NCI-H510A (cell line): ENCODE measurements at places on chromosomes 1 and 21.

- no peak for DNase-seq
Measured at GRCh38 chr1:34785875-34786470, 5.0 kb downstream of the GJB3 start.

GRCh38 chr1:199936441-199936840 lies 91.1 kb upstream of the NR5A2 start:
- no peak for DNase-seq

- DNase-seq, result no peak
Measured at GRCh38 chr1:43253876-43254275, 15.9 kb upstream of the TMEM125 start.

DNA sequence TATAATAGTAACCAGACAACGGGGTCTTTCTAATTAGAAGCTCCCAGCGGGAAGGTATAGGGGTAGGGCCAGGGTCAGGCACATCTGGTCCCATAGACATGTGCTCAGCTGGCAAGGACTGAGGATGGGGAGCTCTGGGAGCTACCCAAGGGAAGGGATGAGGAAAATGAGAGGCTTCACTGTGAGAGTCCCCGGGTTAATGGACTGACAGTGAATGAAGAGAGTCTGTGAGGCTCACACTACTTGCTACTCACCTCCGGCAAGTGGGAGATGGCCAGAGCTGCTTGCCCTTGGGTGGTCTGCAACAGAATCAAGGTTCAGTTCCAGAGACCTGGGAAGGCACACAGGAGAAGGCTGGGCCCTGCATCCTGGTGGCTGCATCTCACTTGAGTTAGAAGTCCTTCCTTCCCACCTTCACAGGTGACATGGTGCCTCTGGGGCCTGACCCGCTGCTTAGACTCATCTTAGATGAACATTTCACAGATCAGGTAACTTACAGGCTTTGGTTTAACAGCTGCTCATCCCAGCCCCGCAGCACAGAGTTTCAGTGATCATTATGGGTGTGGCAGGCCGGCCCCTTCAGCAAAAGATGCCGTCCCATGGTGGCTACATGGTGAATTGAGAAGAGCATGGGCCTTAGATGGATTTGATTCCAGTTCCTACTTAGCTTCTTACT lies 31.7 kb downstream of the EIF2D start:
- no peak for DNase-seq

- no peak for DNase-seq
Measured at GRCh38 chr1:240991230-240991629, 365.8 kb downstream of the RGS7 start.

- no peak for DNase-seq
Measured at GRCh38 chr1:20978413-20978812, 191.3 kb upstream of the HP1BP3 start.

DNA sequence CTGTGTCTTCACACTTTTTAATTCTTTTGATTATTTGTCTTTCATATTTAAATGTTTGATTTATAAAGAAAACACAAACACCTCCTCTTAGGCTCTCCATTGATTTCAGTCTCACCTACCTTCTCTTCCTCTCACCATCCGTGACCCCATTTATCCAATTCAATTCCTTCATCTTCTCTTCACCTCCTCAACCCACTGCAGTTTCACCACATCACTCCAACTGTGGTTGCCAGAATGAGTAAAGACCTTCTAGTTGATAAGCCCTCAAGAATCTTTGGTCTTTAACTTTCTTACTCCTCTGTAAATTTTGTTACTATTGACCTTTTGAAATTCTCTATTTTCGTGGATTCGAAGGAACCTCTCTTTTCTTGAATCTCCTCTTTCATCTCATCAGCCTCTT lies 260.7 kb downstream of the CHRM3 start:
- no peak for DNase-seq

DNA sequence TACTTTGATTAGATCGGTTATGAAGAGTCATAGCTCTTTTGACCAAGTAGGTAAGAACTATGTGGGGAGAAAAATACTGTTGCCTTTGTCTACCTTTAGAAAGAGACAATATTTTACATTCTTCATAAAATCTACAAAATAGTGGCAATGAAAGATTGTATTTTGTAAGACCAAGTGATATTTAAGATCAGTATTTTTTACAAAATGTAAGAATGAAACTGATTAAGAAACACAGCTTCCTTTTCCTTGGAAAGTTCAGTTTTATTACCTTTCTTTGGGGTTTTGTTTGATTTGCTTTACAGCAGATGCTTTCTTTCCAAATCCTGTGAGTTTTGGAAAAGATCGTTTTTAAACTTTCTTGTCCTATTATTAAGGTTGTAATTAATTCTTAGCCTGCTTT lies 69.8 kb downstream of the SLC35A3 start:
- DNase-seq, result no peak

- no peak for DNase-seq
Measured at GRCh38 chr1:56585985-56586384, 6.6 kb upstream of the PLPP3 start.

GRCh38 chr1:173050865-173051264 lies at the start of gene TNFSF18:
Gene TNFSF18 (minus strand): TSS chr1:173050941. CDS start chr1:173050896, 45 bp downstream.
- DNase-seq, result peak; percentile 2

- DNase-seq, result peak; percentile 46
Measured at GRCh38 chr21:33362044-33362555, 37.3 kb downstream of the IFNAR1 start.

- DNase-seq, result peak; percentile 13
Measured at GRCh38 chr1:90840352-90840751, 123.2 kb upstream of the BARHL2 start.

DNA sequence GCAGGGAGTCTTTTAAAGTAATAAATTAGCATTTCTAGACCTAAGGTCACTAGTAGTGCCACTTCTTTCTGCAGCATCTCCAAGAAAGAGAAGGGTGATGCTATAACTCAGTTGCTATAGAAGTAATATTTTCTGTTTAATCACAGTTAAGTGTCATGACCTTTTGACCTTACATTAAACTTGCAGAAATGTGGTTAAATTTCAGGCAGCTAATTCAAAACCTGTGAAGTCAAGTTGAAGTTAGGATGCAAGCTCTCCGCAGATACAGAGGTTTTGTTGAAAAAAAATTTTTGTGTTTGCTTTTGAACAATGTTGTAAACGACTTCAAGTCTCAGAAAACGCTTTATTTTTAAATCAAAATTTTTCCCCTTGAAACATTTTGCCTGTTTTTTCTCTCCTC lies 193.9 kb downstream of the NFIA start:
- no peak for DNase-seq

DNA sequence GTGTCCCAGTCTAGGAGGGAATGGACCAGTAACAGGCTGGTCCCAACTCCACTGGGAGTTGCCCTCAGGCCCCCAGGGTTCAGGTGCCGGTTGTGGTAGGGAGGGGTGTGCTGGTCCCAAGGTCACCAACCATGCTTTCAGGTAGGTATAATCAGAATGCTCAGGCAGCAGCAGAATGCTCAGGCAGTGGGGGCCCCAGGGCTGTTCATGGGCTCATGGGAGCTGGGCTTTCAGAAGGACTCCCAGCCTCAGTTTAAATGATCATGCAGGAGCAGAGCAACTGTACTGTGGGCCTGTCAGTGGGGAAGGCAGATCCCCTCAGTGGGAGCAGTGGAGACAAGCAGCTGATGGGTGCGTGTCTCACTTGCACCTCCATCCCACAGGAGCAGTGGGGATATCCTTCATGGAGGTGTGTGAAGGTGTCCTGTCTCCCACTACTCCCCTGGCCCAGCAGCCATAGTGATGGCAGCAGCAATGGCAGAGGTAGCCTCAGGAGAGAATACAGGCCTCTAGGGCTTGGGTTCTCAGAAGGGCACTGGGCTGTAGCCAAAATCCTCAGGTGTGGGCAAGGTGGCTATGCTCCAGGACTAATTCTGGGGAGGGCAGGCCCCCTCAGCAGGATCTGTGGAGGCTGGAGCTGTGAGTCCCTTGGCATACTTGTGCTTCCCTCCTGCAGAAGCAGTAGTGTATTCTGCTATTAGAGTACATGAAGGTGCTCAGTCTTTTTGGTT lies 917.3 kb upstream of the B3GALT2 start:
- DNase-seq, result no peak

DNA sequence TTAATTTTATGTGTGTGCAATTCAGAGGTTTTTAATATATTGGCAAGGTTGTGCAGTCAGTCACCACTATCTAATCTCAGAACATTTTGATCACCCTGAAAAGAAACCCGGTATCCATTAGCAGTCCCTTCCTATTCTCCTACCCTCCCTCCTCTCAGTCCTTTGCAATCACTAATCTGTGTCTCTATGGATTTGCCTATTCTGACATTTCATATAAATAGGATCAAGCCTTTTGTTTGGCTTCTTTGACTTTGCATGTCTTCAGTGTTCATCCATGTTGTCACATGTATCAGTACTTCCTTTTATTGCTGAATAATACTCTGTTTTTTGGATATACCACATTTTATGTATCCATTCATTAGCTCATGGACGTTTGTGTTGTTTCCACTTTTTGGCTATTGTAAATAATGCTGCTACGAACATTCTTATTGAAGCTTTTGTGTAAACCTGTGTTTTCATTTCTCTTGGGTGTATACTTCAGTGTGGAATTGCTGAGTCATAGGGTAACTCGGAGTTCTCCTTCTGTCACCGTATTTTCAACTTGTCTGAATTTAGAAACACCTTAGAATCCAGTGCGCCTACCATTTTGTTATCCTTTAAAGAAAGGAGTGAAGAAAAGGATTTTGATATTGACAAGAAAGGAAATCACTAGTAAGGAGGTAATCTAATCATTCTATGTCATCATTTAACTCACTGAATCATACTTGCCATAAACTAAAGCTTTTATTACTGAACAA lies 3.4 kb downstream of the CEP85 start:
- no peak for DNase-seq

- no peak for DNase-seq
Measured at GRCh38 chr1:16888860-16889816, 6.6 kb upstream of the RNU1-2 start.

DNA sequence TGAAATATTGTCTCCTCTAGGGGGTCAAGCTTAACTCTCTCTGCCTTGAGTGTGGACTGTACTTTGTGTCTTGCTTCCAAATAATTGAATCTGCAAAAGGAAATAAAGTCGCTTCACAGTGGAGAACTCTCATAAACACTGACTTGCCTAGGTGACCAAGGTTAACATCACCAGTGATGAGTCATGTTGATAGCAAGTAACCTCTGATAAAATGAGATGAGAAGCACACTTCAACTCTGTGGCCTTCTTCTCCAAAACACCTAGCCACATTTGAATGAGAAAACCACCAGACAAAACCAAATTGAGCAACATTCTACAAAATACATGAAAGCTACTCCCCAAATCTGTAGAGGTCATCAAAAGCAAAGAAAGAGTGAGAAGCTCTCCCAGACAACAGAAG lies 37.6 kb downstream of the PDE4B start:
- DNase-seq, result no peak

DNA sequence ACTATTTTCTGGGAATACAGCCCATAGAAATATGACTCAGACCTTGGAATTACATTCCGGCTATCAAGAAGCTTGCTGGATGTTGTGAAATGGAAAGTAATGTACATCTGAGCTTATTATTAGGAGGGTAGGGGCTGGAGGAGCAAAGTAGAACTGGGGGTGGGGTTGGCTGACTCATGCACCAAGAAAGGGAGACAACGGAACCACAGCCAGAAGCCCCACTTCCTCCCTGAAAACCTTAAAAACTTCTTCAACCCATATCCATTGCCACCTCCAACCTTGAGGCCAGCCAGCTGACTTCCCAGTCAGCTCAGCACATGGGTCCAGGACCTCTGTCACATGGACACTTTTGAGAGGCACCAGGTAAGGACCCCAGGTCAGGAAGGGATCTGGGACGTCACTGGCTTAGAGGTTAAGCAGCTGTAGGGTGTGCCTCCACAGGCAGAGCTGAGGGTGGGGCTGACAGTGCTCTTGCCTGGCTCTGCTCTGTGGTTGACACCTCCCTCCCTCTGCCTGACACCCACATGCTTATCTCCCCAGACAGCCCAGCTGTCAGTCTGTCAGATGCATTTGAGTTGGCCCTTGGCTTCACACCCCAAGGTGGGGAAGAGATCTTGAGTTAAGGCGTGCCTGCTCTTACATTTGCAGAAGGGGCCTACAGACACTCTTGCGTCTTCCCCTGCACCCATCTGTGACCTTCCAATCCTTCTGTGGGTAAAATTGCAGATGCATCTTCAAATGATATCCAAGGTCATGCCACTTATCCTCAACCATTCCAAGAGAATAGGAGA lies 5.7 kb upstream of the ZNF683 start:
- no peak for DNase-seq

- DNase-seq, result no peak
Measured at GRCh38 chr21:45143855-45144254, 69.5 kb downstream of the ADARB1 start.

DNA sequence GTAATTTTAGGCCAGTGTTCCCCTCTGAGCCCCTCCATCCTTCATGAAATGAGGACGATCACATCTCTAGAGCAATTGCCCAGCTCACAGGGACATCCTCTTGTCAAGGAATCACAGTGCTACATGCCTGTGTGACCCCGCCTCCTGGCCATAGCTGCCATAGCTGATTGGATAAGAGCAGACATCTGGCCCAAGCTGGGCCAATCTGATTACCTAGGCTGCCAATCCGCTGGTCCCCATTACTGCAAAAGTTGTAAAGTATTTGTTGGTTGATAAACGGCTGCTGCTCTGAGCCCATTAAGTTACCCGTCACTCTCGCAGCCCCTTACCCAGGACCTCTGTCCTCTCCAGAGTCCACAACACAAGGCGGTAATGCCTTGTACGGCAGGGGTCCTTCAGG lies 8.3 kb downstream of the NT5C1A start:
- DNase-seq, result no peak

- peak; percentile 81 for DNase-seq
Measured at GRCh38 chr1:10771789-10772188, 24.7 kb downstream of the CASZ1 start.

DNA sequence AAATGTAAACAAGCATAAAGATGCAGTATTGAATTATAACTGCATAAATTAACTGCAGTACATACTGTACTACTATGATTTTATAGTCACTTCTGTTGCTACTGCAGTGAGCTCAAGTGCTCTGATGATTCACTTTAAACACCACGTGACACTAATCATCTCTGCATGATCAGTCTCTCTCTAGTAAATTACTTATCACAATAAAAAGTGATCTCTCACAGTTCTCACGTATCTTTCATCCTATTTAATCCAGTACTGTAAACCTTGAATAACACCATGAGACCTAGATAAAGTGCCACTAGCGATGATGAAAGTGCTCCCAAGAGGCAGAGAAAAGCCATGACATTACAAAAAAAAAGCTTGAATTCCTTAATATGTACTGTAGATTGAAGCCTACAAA lies 1242.0 kb downstream of the AMY1C start:
- peak; percentile 21 for DNase-seq

DNA sequence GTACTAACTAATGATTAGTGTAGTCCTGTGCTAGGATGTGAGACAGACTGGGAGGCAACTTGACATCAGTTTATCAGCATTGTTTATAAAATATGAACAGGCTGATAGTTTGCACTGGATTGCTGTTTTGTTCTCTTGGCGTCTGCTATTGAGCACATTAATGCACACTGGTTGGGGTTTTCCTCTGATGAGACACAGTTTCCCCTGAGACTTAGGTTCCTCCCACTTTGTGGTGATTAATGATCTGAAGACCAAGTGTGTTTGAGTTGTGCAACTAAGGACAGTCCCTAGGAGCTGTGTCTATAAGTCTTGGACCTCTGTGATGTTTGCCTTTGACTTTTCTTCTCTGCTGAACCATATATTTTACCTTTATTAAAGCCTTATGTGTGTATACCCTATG lies 1015.4 kb downstream of the AMY1C start:
- DNase-seq, result no peak

- DNase-seq, result no peak
Measured at GRCh38 chr1:224585051-224585450, 31.1 kb upstream of the CNIH3 start.
